ENCODE measurements at places on chromosomes 16 and 17.

- no peak for DNase-seq
These were observed 7.3 kb downstream of the WWP2 start for GRCh38 chr16:69769404-69769803.

DNA sequence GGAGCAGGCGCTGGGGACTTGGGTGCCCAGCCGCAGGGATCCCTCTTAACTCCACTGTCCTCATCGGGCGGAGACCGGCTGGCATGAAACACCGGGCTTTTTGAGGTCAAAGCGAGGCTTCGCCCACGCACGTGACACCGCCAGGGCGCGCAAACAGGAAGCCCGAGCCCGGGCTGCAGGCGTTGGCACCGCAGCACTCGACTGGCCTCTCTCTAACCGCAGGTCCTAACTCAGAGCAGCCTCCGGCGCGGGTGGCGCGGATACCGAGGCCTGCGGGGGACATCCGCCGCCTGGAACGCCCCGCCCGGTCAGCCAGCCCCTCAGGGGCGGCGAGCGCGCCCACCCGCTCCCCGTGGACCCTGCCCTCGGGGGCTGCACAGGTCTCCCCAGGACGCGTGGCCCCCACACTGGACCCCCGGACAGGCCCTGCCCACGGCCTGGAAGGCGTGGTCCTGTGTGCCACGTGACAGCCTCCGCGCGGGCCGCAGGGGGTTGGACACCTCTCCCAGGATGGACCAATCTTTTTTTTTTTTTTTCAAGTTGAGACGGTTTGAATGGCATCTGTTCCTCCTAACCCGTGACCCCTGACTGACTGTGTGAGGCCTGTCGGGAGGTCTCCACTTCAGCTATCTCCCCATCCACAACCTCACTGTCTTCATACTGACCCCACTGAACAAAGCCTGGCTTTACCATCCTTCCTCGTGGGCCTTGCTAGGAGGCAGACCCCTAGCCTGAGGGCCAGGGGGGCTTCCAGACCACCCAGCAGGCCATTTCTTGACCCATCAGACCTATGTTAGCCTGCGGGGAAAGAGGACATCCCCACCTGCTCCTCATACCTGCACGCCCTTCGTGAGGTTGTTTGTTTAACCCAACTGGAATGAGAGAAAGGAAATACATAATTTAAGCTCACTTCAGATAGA lies 8.4 kb upstream of the SLC47A2 start:
- DNase-seq: no peak

- peak; percentile 58 for DNase-seq
These were observed 12.7 kb downstream of the TBX2 start for GRCh38 chr17:61412143-61412859.

DNA sequence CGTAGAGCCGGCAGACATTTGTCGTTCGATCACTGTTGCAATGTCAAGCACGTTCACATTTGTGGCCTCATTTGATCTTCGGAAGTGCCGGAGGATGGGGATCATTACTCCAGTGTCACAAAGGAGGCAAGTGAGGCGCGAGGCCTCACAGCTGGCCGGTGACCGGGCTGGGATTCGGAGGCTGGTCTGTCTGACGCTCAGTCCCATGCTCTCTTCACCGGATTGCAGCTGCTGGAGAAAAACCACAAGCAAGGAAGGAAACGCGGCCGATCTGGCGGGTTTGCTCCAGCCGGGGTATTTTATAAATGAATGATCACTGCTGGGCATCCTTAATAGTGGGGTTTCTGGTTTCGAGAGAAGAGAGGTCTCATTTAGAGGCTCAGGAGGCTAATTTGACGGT lies 127.8 kb downstream of the OR1D5 start:
- no peak for DNase-seq

DNA sequence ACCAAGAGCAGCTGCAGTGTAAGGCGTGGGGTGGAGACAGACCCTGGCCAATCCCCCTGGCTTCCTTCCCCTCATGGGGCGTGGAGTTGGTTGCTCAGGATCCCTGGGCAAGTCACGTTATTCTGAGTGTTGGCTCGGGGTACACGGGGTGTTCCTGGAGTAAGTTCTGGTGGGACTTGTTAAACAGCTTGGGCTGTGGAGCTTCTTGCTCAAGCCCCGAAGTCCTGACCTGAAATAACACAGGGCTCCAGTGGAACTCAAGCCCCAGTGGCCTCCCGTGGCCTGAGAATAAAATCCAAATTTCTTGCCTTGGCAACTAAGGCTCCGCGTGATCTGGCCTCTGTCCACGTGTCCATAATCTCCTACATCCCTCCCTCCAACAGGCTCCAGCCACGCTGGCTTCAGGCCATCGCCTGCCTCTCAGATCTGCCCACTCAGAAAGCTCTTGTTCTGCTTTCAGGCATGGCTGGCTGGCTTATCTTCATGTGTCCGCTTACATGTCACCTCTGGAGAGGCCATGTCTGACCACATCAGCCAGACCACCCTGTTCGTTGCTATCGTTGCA lies 49.3 kb upstream of the BCO1 start:
- DNase-seq: no peak

DNA sequence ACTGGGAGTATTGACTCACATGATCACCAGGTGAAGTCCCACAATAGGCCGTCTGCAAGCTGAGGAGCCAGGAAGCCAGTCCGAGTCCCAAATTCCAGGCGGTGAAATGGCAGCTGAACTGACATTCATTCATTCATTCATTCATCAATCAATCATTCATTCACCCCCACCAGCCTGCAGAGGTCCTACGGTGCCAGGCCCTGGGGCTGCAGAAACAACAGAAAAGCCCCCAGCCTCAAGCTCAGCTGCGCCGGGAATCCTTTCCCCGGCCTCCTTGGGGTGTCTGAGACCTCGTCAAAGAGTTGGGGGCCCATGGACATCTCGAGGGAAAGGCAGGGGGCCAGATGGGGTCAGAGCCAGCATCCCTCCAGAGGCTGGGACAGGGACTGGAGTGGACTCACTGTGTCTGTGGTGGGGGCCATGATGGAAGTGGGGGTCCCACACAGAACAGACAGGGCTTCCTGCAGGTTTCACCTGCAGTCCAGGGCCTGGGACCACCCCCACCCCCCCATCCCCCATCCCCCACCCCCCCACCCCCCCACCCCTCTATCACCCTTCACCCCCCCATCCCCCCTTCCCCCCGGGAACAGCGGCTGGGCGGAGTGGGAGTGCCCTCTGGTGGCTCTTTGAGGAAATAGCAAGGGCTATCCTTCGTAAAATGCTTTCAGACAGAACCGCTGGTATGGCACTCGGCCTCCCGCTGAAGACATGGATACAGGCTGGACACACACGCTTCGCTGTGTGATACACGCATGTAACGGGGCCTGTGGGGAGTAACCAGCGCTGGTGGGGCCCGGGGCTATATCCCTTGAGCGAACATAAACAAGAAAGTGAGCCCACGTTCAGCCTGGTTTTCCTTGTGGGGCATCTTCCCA lies 8.5 kb upstream of the ZC3H18 start:
- DNase-seq: peak; percentile 26

DNA sequence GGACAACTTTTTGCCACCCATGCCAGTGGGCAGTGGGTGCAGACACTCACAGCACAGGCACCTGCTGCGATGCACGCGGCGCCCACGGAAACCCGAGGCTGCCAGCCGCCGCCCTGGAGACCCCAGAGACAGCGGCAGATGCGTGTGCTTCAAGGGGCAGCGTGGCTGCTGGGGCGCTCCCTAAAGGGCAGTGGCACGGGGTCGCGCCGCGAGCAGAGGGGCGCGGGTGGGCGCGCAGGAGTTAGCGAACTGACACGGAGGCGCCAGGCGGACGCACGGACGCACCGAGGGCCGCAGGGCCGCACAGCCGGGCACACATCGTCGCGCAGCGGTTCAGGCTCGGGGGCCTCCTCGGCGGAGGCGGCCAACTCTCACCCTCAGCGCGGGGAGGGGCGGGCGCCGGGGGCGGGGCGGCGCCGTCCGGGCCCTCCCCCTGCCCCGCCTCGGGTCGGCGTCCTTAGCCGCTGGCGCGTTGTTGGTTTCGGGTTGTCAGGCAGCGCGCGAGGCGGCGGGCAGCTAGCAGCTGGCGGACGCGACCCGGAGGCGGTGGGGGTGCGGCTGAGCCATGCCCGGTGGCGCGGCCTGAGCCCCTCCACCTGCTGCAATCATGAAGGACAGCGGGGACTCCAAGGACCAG lies at the start of gene KIF19:
KIF19 (plus strand) TSS at position 484 of the 637 bp plus-strand sequence; CDS start at position 608, 124 bp downstream.
- DNase-seq: no peak
